Stimulated activated CD4-positive, alpha-beta T cell treated with anti-CD3 and anti-CD28 coated beads, Interleukin-12 subunit alpha, Interleukin-12 subunit beta, amount 100 ng/mL, for 24 hours (primary cell): ENCODE measurements at places on chromosomes 11 and 22.

- no peak for DNase-seq
Observed at GRCh38 chr11:3896644-3897043, 41.2 kb downstream of the STIM1 start.

DNA sequence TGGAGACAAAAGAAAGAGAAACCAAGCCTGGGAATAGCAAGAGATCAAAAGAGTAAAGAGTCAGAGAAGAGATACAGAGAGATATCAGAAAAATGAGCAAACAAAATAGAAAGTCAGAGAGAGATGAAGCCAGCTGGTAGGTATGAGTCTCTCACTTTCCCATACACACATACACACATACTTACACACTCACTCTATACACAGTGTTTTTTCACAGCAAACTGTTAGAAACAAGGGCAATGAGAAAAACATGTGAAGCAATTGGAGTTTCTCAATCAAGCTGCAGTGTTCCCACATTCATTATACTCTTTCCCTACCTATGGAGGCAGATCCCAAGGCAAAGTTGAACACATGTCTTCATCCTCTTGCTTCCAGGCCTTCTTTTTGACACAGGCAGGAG, 2.6 kb upstream of the NLRP10 start:
- no peak for DNase-seq

GRCh38 chr11:38491986-38492385, 1894.0 kb upstream of the RAG2 start:
- no peak for DNase-seq

GRCh38 chr11:128644576-128644975, 49.3 kb upstream of the FLI1 start:
- no peak for DNase-seq

- no peak for DNase-seq
Observed at GRCh38 chr11:66909181-66909580, 49.0 kb downstream of the PC start.

DNA sequence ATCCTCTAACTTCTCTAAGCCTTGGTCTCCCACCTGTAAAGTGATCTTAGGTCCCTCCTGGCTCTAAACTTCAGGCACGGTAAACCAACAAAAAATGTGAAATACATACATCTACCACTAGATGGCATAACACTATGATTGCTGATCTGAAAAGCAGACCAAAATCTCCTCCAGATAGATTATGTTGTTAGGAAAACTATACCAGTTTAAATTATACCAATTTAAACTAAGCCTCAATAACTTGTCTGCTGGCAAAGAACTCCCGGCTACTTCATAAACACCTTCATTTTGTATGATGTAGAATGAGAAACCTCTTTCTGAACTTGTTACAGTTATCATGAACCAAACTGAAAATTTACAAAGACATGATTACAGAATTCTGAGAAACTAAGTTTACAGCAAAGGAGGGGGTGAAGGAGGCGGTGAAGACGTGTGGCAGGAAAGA, 85.9 kb downstream of the SBF2 start:
- no peak for DNase-seq

GRCh38 chr22:23774922-23775436, 2.3 kb downstream of the MMP11 start:
- DNase-seq = no peak

DNA sequence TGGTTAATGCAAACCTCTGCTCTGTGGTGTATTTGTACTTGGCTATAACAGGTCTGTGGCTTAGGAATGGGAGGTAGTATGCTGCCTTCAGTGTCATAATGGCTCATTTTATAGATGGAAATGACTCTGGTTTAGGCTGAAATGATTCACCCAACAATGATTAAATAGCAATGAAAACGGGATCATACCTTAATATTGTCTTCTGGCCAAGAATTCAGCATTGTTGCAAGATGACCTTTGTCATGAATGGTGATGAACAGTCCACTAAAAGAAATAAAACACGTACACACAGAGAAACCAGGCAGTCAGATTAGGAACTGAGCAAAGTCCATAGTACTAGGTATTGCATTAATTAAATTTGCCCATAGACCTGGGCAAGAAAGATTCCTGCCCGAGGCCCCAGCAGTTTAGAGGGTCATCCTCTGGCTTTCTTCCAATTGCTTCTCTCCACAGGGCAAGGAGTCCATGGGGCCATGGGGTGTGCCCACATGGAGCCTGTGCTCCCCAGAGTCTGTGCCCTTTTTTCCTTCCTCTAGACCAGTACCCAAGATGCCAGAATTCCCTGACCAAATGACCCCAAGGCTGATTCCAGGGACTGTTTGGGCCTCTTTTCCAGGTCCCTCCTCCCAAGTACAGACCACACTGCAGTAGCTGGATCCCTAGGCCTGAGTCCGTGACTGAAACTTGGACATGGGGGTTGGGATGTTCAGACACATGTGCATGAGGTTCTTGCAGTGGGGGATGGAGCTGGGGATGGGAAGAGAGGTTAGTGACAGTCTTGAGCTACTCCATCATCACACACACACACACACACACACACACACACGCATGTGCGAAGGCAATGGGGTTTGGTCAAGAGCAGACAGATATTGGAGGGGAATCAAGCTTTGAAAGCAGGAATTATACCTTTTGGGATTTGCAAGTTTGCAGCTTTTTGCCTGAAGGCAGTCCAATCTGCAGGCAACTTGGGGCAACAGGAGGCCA, 134.2 kb downstream of the CCDC81 start:
- no peak for DNase-seq

DNA sequence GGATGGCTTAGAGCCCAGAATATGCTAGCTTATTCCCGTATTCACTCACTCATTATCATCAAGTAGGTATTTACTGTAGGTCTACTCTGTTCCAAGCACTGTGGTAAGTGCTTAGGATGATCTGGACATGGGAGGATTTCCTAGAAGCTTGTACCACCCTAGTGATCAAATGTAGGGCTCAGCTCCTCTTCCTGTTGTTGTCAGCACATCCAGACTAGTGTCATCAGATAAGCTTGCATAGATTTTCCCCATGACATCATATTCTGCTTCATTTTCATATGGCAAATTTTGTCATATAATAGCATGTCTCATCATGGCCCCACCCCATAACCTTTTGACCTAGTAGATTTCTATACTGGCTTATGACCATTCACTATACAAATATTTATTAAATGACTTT, 19.3 kb upstream of the NUCB2 start:
- DNase-seq = no peak

DNA sequence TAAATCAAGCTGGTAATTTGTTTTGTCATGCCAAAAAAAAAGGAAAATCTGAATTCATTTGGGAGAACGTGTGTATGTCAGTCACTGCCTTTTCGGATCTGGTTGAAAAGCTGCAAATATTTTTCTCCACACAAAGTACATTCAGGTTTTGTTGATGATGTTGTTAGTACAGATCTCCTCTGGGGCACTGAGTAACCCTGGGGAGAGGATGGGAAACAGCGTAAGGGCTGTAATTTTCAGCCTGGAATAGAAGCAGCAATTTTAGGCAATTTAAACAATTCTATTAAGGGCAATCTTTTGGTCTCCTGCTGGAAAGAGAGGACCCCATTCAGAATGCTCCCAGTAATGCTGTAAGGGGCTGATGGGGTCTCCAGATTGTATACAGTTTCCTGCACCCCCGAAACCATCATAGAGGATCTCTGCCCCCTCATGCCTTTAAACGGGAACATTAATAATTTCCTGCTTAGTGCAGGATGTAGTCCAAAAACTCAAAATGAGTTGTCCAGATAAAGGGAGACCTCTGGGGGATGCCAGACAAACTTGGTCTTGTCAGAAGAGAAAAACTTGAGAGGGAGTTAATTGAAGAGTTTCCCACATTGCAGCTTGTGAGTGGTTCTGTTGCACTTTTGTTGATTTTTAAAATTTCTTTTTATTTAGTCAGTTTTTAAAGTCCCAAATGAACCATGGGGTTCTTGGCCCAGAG, 132.3 kb downstream of the COMMD9 start:
- DNase-seq = no peak

- no peak for DNase-seq
Observed at GRCh38 chr11:62195945-62196344, 5.9 kb downstream of the SCGB1D1 start.

- no peak for DNase-seq
Observed at GRCh38 chr11:124339396-124340141, 19.6 kb upstream of the OR8D2 start.

GRCh38 chr11:130051082-130051481, 18.6 kb upstream of the APLP2 start:
- DNase-seq = no peak

DNA sequence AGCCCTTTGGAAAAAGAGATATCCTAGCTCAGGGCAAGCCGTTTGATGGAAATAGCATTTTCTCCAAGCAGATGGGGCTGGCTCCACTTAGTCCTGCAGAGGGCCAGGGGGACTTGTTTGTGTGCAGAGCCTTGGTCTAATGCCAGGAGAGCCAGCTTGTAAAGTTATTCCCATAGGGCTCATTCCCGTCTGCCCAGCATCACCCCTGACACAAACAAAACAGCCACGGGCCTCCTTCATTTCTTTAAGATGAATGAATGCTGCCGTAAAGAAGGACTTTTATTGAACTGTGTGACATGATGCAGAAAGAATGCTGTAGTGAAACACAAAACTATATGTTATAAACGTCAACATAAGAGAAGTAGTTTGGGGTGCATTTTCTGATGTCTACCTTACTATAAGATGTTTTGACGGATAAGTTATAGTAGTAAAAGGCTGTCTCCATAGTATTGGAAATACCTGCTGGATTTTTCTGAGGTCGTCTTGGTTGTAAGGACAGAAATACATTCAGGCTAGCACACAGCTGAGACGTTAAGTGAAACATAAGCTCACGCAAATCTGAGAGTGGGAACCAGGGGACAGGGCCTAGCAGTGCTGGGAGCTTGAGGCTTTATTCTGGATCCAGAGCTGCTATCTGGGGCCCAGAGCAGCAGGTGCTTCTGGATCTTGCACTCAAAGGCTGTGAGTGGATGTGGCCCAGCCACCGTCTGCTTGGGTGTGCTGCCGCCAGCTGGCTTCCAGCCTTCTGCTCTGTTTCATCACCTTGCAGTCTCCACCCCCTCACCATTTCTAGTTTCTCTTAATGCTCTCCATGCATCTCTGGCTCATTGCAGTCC, 53.3 kb downstream of the NCAM1 start:
- DNase-seq = no peak

GRCh38 chr11:62372871-62373270, 35.6 kb downstream of the ASRGL1 start:
- DNase-seq = no peak

GRCh38 chr22:38657045-38657909, 839 bp downstream of the CBY1 start:
- DNase-seq = peak; percentile 24

- DNase-seq = no peak
Observed at GRCh38 chr11:79461666-79462645, 21.1 kb upstream of the TENM4 start.

- DNase-seq = no peak
Observed at GRCh38 chr11:69834251-69834650, 15.0 kb upstream of the FGF3 start.

DNA sequence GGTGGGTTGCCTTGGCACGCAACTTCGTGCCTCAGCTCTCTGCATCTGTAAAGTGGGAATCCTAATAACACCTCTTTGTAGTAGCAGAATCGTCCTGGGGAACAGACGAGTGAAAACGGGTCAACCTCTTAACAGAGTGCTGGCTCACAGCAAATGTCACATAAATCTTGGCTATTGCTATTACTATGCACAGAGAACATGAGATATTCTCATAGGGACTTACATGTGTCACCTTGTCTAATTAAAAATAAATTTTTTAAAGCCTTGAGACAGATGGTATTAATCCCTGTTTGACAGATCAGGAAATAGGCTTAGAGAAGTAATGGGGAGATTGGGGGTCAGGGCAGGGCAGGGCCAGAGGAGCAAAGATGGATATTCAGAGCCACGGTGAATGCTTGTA, 44.3 kb upstream of the IGSF9B start:
- no peak for DNase-seq

- no peak for DNase-seq
Observed at GRCh38 chr11:79942090-79942489, 501.3 kb upstream of the TENM4 start.

DNA sequence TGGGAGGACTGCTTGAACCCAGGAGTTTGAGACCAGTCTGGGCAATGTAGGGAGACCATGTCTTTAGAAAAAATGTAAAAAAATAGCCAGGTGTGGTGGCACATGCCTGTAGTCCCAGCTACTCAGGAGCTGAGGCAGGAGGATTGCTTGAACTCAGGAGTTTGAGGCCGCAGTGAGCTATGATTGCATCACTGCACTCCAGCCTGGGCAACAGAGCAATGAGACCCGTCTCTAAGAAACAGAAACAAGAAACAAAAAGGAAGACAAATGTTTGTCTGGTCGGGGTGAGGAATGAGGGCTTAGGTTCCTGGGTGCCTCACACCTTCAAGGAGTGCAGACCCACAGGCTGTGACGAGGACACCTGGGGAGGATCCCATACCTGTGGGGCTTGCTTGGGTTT, 191.9 kb downstream of the CEP164 start:
- DNase-seq = no peak

DNA sequence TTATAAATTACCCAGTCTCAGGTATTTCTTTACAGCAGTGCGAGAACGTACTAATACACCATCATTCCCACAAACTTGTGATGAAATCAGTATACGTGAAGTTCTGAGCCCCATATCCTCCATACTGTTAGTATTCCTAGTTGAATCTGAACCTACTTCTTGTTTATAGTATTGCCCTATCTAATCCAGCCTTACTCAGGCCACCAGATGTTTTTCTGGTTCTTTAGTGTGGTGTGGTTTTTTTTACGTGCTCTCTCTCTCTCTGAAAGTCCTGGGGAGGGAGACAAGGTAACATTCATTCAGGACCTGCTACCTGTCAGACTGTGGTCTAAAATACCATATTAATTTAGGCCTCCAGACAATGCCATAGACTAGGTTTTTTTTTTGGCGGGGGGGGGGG, 47.6 kb upstream of the TEAD1 start:
- DNase-seq = no peak

- no peak for DNase-seq
Observed at GRCh38 chr22:46007848-46008261, 30.9 kb upstream of the WNT7B start.

- DNase-seq = no peak
Observed at GRCh38 chr11:116517077-116517476, 255.7 kb downstream of the BUD13 start.

DNA sequence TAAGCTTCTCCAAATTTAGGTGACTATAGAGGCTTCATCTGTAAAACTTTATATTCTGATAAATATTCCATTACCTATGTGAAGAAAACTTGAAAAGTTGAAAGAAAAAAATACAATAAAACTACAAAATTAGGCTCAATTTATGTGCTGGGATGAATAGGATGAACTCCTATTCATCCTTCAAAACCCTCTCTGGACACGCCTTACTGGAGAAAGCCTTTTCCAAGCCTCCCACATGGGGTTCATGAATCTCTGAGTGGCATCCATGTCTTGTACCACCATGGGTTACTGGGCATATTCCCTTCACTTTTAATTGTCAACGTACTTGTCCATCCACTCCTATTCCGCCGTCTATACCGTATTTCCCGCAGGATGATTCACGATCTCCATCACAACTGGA, 55.7 kb downstream of the MN1 start:
- no peak for DNase-seq

DNA sequence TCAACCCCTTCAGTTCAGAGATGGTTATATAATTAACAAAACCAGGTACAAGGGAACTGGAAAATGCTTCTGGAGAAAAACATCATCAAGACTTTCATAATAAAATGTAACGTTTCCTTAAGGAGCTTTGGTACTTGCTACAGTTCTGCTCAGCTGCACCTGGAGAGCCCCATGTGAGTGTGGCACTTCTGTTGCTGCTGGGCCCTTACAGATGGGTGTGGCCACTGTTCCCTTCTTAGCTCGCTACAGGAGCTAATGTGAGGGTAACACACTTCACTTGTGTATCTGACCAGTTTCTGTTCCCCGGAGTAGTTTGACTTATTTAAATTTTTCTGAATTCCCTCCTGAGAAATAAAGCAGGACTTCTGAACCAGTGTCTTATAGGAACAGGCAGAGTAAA, 4.0 kb downstream of the POU2AF3 start:
- DNase-seq = no peak
